Fibroblast of skin of left biceps (primary cell): ENCODE measurements at places on chromosomes 2 and 18.

- no peak for DNase-seq
Measured at GRCh38 chr2:175282886-175283285, 101.4 kb upstream of the ATP5MC3 start.

DNA sequence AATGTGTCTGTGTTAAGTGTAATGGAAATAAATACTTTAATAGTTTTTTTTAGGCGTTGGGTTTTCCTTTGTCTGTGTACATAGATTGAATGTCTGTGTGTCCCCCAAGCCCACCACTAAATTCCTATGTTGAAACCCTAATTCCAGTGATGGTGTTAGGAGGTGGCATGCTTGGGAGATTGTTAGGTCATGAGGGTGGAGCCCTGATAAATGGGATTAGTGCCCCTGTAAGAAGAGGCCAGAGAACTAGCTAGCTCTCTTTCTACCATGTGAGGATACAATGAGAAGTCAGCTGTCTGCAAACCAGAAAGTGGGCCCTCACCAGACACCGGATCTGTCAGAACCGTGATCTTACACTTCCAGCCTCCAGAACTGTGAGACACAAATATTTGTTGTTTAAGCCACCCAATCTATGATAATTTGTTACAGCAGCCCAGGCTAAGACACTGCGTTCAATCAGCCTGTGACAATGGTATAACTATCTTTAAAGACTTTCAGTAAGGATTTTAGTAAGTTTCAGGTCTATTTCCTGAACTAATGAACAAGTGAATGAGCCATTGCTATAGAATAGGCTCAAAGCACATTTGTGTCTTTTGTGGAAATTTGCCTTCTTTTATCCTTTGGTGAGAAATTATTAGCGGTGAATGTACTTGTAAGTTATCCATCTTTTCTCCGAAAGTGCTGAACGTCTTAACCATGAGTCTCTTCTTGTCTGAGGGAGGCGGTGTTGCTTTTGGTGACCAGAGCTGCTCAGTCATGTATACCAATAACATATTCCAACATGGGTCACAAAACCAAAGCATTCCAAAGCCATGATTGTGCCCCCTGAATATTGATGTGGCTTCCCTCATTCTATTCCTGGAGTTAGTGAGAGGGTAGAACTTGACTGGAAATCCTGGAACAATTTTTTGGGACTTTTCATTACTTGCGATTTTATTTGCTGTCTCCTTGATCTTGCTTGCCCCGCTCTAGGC, 29.6 kb upstream of the IL1R1 start:
- DNase-seq, result peak; percentile 66

DNA sequence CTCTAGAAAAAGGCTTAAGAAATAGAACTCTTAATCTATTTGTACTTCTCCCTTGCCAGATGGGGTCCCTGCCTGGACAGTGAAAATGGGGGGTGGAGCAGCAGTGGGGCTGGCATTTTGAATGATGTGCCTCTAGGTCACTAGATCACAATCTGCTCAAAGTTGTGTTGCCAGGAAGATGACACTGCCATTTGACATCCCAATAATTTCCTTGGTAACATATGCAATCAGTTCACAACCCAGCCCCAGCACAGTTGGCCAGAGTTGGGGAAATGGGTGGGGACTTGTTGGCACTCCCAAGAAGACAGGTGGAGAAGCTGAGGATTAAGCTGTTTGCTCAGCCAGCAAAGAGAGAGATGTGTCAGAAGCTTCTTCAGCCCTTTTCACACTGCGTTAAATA, 558.3 kb upstream of the KLHL29 start:
- no peak for DNase-seq

- DNase-seq, result no peak
Measured at GRCh38 chr2:136212426-136213378, 94.8 kb upstream of the CXCR4 start.

DNA sequence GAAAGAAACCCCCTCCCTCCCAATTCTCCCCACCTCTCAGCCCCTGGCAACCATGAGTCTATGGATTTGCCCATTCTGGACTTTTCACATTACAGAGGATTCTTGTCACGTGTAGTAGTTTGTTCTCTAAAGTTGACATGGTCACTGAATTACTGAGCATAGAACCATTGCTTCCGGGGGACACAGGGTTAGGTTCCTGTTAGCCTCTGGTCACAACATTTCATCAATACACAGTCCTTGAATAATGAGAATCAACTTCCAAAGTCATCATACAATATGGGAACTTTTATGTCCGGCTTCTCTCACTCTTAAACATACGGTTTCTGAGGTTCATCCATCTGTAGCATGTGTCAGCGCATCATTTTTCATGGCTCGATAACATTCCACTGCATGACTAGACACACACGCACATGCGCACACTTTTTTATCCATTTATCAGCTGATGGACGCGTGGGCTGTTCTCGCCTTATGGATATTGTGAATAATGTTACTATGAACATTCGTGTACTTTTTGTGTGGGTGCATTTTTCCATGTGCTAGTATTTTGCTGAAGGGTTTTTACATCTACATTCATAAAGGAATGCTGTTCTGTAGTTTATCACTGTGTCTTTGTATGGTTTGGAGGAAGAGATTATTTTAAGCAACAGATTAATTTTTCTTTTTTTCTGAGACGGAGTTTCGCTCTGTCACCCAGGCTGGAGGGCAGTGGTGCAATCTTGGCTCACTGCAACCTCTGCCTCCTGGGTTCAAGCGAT, 48.1 kb downstream of the PARD6G start:
- no peak for DNase-seq

- DNase-seq, result no peak
Measured at GRCh38 chr2:70024284-70024683, 62.9 kb upstream of the ASPRV1 start.

- DNase-seq, result no peak
Measured at GRCh38 chr18:71329114-71329513, 1040.3 kb downstream of the SOCS6 start.

DNA sequence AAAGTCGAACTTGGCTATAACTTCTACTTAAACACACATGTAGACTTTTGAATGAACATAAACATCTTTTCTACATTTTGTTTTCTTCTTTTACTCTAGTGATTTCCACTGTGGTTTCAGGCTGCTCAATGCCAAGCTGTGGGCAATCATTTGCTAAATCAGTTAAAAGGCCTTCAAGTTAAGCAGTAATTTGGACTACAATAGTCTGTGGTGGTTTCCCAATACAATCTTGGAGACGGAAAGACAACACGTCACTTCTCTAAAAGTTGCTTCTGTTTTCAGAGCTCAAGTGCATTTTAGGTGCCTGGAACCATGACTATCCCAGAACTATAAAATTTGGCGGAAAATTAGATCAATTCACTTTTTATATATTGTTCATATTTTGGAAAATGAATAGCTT, 69.4 kb downstream of the TXNL1 start:
- no peak for DNase-seq

GRCh38 chr2:13114391-13114790, 397.7 kb downstream of the TRIB2 start:
- no peak for DNase-seq

DNA sequence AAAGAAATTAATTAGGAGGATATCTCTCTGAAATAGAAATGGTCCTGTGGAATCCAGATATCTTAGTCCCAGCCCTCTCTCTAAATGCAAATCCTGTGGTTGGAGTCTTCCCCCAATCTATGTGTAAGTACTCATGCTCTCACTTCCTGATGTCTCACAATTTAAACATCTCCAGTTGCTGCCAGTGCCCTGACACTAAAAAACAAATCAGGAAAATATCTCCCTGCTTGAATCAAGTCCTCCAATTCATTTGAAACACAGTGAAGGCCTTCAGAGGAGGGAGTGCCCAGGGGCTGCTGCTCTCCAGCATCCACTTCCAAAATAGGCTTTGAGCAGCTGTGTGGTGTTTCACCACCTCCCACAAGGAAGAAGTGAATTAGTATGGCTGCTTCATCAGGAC, 413.8 kb downstream of the RAD51AP2 start:
- DNase-seq, result peak; percentile 72

DNA sequence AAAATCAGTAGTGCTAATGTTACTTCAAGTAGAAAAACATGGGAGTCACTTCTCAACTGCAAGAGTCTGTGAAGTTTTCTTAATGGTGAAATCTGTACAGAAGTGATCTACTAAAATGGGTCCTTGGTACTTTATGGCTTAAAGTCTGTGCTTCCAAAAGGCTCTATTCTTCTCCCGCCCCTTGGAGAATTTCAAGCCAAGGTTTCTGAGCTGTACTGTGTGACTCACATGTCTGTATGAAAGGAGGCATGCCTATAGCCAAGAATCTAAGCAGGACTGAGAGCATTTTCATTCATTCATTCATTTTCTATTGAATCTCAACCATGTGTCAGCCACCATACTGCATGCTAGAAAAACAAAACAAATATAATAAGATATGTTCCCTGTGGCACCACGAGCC, 19.8 kb upstream of the DDX18 start:
- DNase-seq, result no peak

GRCh38 chr2:943821-944220, 6.8 kb upstream of the SNTG2 start:
- no peak for DNase-seq

GRCh38 chr2:85534099-85534498, 4.9 kb upstream of the MAT2A start:
- DNase-seq, result no peak

GRCh38 chr2:133453032-133453431, 115.2 kb downstream of the NCKAP5 start:
- no peak for DNase-seq

- no peak for DNase-seq
Measured at GRCh38 chr2:151860613-151861146, 32.5 kb upstream of the ARL5A start.

GRCh38 chr2:158184556-158185343, 83.1 kb downstream of the UPP2 start:
- no peak for DNase-seq

GRCh38 chr2:7951490-7951889, 730.4 kb upstream of the ID2 start:
- DNase-seq, result no peak

- no peak for DNase-seq
Measured at GRCh38 chr2:199697469-199697868, 153.5 kb downstream of the FTCDNL1 start.
